ENCODE measurements at places on chromosomes 3 and 15.

- no peak for DNase-seq
Measured at GRCh38 chr15:43433165-43433564, 59.8 kb downstream of the TP53BP1 start.

DNA sequence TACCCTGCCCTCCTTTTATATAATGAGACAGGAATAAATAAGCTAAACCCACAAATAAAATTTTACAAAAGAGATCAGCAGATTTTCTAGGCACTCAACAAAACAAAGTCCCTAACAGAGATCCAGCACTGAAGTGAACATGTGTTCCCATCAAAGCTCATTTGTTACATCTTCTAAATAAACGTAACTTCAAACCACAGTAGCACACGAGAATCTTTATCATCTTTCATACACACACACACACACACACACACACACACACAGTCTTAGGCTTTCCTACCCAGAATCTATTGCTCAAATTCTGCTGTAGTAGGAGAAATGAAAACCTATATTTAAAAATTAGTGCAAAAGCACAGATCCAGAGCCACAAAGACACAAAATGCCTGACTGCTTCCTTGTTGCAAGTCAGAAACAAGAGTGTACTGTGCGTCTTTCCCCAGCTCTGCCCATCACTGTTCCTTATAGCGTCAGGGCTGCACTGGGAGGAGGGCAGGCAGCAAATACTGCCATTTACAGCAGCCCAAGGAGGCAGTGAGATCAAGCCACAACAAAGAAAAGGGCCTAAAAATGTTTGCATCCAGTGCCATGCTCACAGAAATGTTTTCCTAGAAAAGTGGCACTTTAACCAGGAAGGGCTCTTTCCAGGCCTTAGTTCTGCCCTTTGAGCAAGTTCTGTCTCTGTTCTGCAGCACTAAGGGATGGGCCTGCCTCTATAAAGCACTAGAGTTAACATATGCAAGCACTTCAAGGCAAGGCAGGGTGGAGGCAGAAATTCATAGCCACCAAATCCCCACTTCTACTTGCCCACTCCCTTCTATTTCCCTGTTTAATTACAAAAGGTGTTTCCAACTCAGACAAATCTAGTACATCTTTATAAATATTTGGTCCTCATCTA lies 6.0 kb downstream of the IP6K1 start:
- no peak for DNase-seq

DNA sequence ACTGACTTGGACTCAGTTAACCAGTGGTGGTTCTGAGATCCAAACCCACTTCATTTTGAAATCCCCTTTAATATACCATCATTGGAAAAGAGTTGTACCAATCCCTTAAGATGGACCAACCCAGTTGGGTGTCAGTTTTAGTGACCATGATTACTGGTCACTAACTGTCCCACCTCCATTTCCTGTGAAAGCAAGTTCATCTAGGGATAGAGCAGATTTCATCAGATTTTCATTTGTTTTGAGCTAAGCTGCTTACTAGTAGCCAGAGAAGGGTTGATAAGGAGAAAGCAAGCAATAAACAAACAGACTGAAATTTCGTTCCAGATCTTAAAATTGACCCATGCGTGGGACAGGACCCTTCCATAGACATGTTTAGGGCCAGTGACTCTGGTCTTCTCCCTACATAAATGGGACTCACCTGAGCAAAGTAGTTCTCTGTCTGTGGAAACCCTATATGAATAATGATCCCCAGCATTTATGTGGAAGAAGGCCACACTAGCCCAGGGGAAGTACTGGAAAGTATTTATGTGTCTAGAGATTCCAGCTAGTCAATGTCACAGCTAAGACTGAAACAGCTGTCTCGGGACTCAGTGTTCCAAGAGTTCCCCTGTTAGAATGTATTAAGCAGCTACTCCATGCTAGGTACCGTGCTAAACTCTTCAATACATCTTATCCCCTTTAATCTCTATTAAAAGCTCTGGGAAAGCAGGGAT lies 196.0 kb upstream of the BCL6 start:
- no peak for DNase-seq

DNA sequence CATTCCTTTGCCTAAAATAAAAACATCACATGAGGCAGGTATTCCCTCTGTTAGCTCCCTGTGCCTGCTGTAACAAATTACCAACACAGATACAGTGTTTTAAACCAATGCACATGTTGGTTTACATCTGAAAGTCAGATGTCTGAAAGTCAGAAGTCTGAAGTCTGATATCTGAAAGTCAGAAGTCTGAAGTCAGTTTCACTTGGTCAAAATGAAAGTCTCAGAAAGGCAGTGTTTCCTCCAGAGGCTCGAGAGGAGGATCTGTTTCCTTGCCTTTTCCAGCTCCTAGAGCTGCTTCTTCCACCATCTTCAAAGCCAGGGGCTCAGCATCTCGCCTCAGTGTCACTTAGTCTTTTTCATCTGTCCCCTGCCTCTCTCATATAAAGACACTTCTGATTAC lies 22.0 kb downstream of the SST start:
- no peak for DNase-seq

All from stimulated activated CD8-positive, alpha-beta memory T cell treated with anti-CD3 and anti-CD28 coated beads, Interleukin-7, amount 100 ng/mL, for 24 hours (primary cell).